Esophagus squamous epithelium (tissue), 5 donors: ENCODE measurements at places on chromosomes 12 and 14. TPM values are rescaled to one million over a fixed set of nuclear protein-coding genes. Genes with fewer than 3 reads are reported as not detected.

GRCh38 chr14:28584951-28585350 lies 181.6 kb upstream of the FOXG1 start:
- no peaks in the 10 kb centered on the region for H3K27me3 ChIP-seq
- DNase-seq, result no peak
- H3K4me3 ChIP-seq, result no peak overlapping the region
- no peaks in the 10 kb centered on the region for H3K36me3 ChIP-seq

GRCh38 chr12:59580050-59580449 lies 15.8 kb upstream of the SLC16A7 start:
- DNase-seq, result no peak
- H3K27ac ChIP-seq, result no peak overlapping the region
- no peaks in the 10 kb centered on the region for H3K4me1 ChIP-seq
- H3K27me3 ChIP-seq, result no peaks in the 10 kb centered on the region
- H3K4me3 ChIP-seq, result no peak overlapping the region
- H3K36me3 ChIP-seq, result no peaks in the 10 kb centered on the region

GRCh38 chr14:69992564-69992963 lies 113.3 kb downstream of the SMOC1 start:
- no peak overlapping the region for H3K4me3 ChIP-seq
- H3K27me3 ChIP-seq, result no peaks in the 10 kb centered on the region
- no peaks in the 10 kb centered on the region for H3K4me1 ChIP-seq
- no peak overlapping the region for H3K27ac ChIP-seq

- no peaks in the 10 kb centered on the region for H3K36me3 ChIP-seq
- no peak overlapping the region for H3K4me3 ChIP-seq
Measured at GRCh38 chr12:53983950-53984572, 885 bp upstream of the HOXC10 start.

GRCh38 chr12:40832668-40833067 lies 140.4 kb downstream of the CNTN1 start:
- H3K36me3 ChIP-seq, result no peaks in the 10 kb centered on the region
- no peak for DNase-seq
- H3K27me3 ChIP-seq, result no peaks in the 10 kb centered on the region
- H3K4me1 ChIP-seq, result no peaks in the 10 kb centered on the region
- no peak overlapping the region for H3K27ac ChIP-seq

GRCh38 chr12:90099288-90099687 lies 390.6 kb upstream of the ATP2B1 start:
- H3K4me1 ChIP-seq, result no peaks in the 10 kb centered on the region
- no peak overlapping the region for H3K27ac ChIP-seq
- H3K27me3 ChIP-seq, result no peaks in the 10 kb centered on the region
- H3K4me3 ChIP-seq, result no peak overlapping the region

DNA sequence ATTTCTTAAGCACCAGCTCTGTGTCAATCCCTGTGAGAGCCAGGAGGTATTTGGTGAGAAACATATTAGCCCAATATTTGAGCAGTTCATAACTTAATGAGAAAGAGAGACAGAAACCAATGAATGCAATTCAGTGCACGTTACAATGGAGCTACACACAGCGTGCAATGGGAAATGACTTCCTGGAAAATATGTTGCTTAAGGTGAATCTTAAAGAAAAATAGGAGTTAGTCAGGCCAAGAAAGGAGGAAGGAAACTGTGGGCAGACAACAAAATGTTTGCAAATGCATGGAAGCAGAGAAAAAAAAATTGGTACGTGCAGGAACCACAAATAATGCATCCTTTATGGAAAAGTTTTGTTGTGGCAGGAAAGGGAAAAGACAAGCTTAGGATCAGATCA lies 481.7 kb downstream of the BCAT1 start:
- no peaks in the 10 kb centered on the region for H3K4me1 ChIP-seq
- no peak overlapping the region for H3K27ac ChIP-seq
- H3K27me3 ChIP-seq, result no peaks in the 10 kb centered on the region
- no peak overlapping the region for H3K4me3 ChIP-seq
- no peak for DNase-seq
- H3K36me3 ChIP-seq, result no peaks in the 10 kb centered on the region

DNA sequence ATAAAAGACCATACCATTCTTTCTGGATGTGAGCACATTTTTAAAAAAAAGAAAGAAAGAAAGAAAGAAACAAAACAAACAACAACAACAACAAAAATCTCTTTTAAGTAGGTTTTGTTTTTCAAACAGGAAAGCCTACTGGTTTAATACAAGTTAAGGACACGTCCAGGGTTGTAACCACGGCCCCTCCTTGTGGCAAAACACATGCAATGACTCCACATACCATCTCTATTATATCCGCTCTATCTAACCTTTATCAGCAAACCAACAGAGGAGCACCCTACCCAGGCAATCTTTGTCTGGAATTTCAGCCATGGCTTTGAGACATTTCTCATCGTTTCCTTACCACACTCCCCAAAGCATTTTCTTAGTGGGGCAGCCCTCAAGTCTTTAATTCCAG lies 360.5 kb upstream of the TMPO start:
- H3K4me3 ChIP-seq, result no peak overlapping the region
- H3K4me1 ChIP-seq, result no peaks in the 10 kb centered on the region
- H3K27ac ChIP-seq, result no peak overlapping the region
- no peaks in the 10 kb centered on the region for H3K27me3 ChIP-seq

GRCh38 chr14:22210026-22210425 lies 379.0 kb downstream of the DAD1 start:
- H3K4me1 ChIP-seq, result no peaks in the 10 kb centered on the region
- no peak for DNase-seq

DNA sequence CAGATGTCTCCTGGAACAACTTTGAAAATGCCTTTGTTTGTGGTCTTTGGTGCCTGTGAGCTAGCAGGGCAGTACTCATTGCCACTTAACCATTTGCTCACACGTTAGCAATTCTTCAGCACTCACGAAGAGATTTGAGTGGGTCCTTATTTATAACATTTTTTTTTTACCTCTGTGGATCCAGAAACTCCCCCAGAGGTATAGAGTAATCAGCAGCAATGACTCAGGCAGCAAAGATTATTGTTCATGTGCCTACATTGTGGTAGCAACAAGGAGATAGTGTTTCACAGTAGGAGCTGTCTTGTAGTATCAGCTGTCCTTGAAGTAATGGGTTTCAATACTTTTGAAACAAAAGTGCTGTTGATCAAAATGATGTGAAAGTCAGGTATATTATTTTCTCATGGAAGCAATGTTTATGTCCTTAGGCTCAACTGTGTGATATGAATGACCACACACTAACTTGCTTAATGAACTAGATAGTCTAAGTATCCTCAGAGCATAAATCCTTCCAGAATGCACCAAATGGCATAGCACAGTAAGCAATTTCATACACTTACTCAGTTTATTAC lies 304.1 kb downstream of the EGLN3 start:
- H3K27me3 ChIP-seq, result no peaks in the 10 kb centered on the region
- no peaks in the 10 kb centered on the region for H3K4me1 ChIP-seq
- H3K27ac ChIP-seq, result no peak overlapping the region
- no peak overlapping the region for H3K4me3 ChIP-seq
- H3K36me3 ChIP-seq, result no peaks in the 10 kb centered on the region

DNA sequence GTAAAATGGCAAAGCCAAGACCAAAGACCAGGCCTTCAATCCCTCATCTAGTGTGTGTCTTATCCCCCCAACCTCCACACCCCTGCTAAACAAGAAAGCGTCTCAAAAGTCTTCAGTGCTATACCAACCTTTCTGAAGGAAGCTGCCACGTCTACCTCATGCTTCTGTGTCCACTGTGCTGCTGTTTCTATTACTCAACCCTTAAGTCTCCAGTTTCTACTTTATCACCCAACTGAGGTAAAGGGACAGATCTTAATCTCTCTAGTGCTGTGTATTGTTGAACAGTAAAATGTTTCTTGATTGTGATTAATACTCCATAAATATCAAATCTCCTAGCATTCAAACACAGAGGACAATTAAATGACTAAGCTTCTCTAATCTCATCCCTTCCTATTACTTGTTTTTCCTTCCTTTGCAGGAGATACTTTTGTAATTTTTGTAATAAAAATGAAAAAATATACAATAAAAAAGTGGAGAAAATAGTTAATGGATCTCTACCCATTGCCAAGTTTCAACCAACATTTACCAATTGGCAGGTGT lies 23.3 kb downstream of the BTBD7 start:
- H3K4me3 ChIP-seq, result no peak overlapping the region
- no peak overlapping the region for H3K27ac ChIP-seq
- H3K36me3 ChIP-seq, result no peaks in the 10 kb centered on the region
- H3K27me3 ChIP-seq, result no peaks in the 10 kb centered on the region
- no peak for DNase-seq

GRCh38 chr12:102172436-102172835 lies 25.2 kb downstream of the PMCH start:
- no peak overlapping the region for H3K4me3 ChIP-seq
- no peaks in the 10 kb centered on the region for H3K27me3 ChIP-seq
- DNase-seq, result no peak
- no peak overlapping the region for H3K27ac ChIP-seq
- H3K4me1 ChIP-seq, result no peaks in the 10 kb centered on the region

GRCh38 chr14:42517806-42518500 lies 911.3 kb downstream of the LRFN5 start:
- DNase-seq, result no peak
- H3K36me3 ChIP-seq, result no peaks in the 10 kb centered on the region
- H3K4me3 ChIP-seq, result no peak overlapping the region
- H3K27ac ChIP-seq, result no peak overlapping the region
- H3K4me1 ChIP-seq, result no peaks in the 10 kb centered on the region

DNA sequence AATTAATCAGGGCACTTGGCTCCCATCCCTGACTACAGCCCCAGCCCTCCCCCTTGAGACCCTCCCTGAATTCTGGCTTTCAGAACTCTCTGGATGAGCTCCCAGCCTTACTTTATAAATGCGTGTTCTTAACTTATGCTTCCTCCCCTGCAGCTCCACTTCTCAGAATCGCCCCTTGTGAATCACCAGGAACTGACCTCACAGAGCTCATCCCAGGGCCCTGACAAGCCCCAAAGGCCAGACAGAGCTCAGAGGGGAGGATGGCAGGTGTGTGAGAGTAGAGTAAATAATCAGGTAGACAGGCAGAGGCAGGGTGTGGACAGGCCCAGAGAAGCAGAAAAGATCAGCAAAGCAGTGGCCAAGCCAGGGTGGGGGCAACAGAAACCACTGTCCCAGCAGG lies 68.2 kb upstream of the FOXN3 start:
- no peak for DNase-seq
- H3K4me3 ChIP-seq, result no peak overlapping the region
- no peaks in the 10 kb centered on the region for H3K36me3 ChIP-seq
- H3K27me3 ChIP-seq, result no peaks in the 10 kb centered on the region
- peaks cover 12% of the 10 kb centered on the region for H3K4me1 ChIP-seq

DNA sequence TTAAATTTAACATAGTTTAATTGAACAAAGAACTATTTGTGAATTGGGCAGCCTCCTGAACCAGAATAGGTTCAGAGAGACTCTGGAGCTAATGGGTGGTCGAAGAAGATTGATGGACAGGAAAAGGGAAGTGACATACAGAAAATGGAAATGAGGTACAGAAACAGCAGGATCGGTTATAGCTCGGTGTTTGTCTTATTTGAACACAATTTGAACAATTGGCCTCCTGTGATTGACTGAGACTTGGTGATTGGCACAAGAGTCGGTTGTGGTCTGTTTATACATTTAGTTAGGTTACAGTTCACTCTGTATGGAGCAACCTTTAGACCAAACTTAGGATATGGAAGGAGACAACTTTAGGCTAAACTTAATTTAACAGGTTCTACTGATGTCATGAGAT lies 18.4 kb upstream of the CFL2 start:
- H3K36me3 ChIP-seq, result no peaks in the 10 kb centered on the region
- no peaks in the 10 kb centered on the region for H3K4me1 ChIP-seq

DNA sequence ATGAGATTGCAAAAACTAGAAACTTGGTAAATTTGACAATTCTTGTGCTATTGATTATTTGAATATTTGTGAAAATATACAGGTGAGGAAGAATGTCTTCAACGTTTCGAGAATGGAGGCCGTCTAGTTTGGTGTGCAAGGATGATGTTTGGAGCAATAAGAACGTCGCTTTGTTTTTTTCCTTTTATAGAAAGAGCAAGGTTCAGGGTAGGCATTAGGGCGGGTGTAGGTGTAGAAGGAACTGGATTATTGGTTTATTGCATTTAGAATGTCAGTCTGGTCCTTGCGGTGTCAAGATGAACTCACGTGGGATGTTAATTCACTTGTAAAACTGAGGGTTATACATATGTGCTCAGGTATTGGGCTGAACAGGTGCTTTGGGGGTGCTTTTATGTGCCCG lies 1.1 kb downstream of the RPS26 start:
- H3K36me3 ChIP-seq, result no peaks in the 10 kb centered on the region
- H3K27me3 ChIP-seq, result no peaks in the 10 kb centered on the region
- peaks cover 9% of the 10 kb centered on the region for H3K4me1 ChIP-seq
- no peak for DNase-seq
- H3K27ac ChIP-seq, result peak overlapping the region; percentile 92

GRCh38 chr12:89236748-89237383 lies 115.4 kb downstream of the DUSP6 start:
- H3K27me3 ChIP-seq, result no peaks in the 10 kb centered on the region
- no peak overlapping the region for H3K27ac ChIP-seq
- H3K36me3 ChIP-seq, result no peaks in the 10 kb centered on the region
- no peak overlapping the region for H3K4me3 ChIP-seq

GRCh38 chr12:52209321-52209720 lies 17.5 kb upstream of the KRT80 start:
- peaks cover 67% of the 10 kb centered on the region for H3K4me1 ChIP-seq
- H3K36me3 ChIP-seq, result no peaks in the 10 kb centered on the region
- H3K27ac ChIP-seq, result peak overlapping the region; percentile 48
- H3K27me3 ChIP-seq, result peaks cover 10% of the 10 kb centered on the region

GRCh38 chr12:54020591-54021405 lies 7.4 kb upstream of the HOXC6 start:
- H3K4me3 ChIP-seq, result no peak overlapping the region
- peaks cover 12% of the 10 kb centered on the region for H3K27me3 ChIP-seq
- no peak overlapping the region for H3K27ac ChIP-seq
- H3K4me1 ChIP-seq, result peaks cover 8% of the 10 kb centered on the region
- no peak for DNase-seq
- H3K36me3 ChIP-seq, result no peaks in the 10 kb centered on the region

GRCh38 chr12:9264546-9264945 lies 56.4 kb upstream of the PZP start:
- no peak overlapping the region for H3K4me3 ChIP-seq
- no peak for DNase-seq
- H3K27me3 ChIP-seq, result no peaks in the 10 kb centered on the region
- no peaks in the 10 kb centered on the region for H3K36me3 ChIP-seq
- H3K27ac ChIP-seq, result no peak overlapping the region
- H3K4me1 ChIP-seq, result no peaks in the 10 kb centered on the region

The MOK gene
- total RNA-seq, result 6.5 TPM

The RESF1 gene
- total RNA-seq, result 54.2 TPM

The C14orf39 gene
- total RNA-seq, result not detected

The MYL2 gene
- not detected for total RNA-seq

The KRT2 gene
- total RNA-seq, result 0.95 TPM

The TOMM20L gene
- not detected for total RNA-seq

The CPSF2 gene
- 29.6 TPM for total RNA-seq
